ENCODE measurements at places on chromosomes 1 and 21.

GRCh38 chr21:15138490-15138889 is 73.7 kb upstream of the NRIP1 start:
- DNase-seq, result peak; percentile 71

- DNase-seq, result no peak
Measured at GRCh38 chr1:30818568-30819243, 61.1 kb upstream of the LAPTM5 start.

- DNase-seq, result no peak
Measured at GRCh38 chr1:92759361-92759760, 25.5 kb downstream of the EVI5 start.

DNA sequence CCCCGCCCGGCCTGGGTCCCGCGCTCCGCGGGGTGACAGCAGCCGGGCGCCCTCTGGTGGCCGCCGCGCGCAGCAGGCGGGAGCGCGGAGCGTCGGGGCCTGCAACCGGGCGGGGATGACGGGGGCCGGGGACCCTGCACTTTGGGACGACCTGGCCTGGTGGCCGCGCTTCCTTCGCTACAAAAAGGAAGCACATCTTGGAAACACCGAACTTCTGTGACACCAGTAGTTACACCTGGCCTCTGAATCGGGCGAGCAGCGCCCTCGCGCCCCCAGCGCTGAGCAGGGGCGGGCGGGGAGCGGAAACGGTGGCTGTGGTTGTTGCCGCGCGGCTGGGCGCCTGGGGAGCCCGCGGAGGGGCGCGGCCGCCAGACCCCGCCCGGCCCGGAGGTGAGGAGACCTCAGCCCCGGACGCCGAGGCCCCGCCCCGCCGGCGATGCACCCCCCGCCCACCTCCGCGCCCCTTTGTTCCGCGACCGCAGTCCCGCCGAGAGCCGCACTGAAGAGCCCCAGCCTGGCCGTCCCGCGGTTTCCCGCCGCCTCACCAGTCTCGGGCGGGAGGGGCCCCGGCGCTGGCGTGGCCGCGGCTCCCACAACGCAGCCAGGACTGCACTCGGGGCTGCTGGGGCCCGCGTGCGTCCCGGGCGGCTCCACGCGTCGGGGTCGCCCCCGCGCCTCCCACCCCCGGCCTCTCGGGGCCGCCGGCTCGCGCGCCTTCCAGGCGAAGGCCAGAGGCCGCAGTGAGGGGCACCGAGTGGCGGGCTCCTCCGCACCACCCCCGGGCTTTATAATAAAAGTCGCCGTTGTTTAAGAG is 59.3 kb downstream of the H3-3A start:
- DNase-seq, result peak; percentile 98

DNA sequence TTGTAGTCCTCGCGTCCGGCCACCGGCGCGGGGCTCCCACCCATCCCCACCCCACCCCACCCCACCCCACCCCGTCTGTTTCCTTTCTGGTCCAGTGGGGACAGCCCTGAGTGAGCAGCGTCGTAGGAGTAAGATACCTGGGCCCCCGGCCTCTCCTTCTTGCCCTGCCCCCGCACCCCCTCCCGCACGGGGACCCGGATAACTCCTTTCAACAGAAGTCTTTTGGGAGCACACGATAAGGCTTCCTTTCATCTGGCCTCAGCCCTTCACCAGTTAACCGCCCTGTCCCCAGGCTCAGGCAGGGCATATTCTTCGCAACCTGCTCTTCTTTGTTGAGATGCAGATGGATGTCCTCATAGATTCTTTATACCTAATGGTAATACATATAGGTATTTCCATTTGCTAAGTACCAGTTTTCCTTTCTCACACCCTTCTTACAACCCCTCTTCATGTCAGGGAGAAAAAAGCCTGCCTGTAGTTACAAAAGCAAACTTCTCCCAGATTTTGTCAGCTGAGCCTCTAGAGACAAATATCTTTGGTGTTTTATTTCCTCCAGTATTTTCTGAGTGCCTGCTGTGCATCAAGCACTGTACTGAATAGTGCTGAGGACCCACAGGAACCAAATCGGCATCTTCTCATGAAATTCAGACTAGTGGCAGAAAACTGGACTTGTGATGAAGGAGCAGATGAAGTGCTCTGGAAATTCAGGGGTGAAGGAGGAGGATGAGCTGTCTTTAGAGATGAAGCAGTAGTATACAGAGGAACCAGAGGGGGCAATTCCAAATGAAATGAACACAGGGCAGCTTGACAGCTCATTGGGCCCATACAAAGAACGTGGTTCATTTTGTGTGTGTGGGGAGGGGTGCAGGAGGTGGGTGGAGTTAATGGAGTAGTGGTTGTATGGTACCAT is 33.6 kb downstream of the SLC2A1 start:
- peak; percentile 43 for DNase-seq

- DNase-seq, result no peak
Measured at GRCh38 chr1:87336623-87337067, 8.0 kb downstream of the LMO4 start.

DNA sequence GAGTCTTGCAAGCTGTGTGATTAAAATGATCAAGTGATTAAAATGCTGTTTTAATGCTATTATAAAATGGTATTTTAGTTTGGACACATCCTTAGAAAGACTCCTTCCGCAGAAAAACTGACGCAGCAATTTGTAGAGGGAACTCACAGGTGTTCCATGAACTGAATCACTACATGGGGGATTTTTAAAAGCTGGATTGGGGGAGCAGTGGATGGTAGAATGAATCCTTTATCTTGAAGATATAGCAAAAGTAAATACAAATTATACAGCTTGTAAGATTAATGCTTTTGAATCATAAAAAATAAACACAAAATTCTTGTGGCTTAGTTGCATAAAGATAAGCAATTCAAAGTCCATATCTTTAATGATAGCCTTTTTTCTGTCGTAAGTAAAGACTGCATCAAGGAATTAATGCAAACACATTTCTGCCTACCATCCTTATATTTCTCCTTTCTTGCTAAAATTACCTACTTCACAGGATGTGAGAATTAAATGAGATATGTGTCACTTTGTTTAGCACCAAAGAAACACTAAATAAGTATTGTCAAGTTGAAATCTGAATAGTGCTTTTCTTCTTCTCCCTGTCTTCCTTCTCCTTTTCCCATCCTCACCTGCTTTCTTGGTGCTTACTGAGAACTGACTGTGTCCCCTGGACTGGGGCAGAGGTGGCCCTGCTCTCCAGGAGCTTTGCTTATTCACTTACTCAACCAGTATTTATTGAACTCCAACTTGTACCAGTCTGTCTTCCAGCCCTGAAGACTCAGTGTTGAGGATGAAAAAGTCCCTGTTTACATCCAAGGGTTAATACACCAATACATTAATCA is 61.5 kb upstream of the F3 start:
- DNase-seq, result no peak

DNA sequence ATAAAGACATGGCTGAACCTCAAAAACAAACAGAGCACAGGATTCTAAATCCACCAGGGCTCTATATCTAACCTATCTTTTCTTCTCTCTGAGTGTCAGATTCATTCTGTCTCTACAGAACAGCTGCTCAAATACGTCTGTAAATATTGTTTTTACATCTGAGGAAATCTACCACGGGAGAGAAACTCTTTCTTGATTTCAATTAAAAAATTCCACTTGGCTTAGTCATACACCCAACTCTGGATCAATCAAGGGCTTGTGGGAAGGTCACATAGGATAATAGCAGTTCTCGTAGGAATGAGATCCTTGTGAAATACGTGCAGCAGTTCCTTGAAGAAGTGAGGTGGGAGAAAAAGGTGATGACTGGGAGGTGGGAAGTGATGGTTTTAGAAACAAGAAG is 1355.7 kb upstream of the ADGRL2 start:
- DNase-seq, result no peak

DNA sequence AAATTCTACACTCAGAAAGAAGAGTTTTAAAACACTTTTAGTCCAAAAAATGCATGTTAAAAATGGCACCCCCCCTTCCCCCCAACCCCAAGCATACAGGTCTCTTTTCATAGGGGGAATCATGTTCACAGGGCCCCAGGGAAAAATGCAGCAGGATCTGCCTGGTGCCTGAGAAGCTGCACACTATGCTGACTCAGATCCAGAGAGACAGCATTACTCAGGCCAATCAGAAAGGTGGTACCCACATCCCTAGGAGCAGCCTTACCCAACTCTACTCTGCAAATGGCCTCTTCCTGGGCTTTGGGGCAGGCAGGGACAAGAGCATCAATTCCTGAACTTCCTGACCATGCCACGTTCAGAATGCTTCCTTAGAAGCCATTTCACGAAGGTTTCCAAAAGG is 119.0 kb downstream of the HIVEP3 start:
- no peak for DNase-seq

- DNase-seq, result no peak
Measured at GRCh38 chr1:35572296-35572695, 818 bp upstream of the TFAP2E start.

DNA sequence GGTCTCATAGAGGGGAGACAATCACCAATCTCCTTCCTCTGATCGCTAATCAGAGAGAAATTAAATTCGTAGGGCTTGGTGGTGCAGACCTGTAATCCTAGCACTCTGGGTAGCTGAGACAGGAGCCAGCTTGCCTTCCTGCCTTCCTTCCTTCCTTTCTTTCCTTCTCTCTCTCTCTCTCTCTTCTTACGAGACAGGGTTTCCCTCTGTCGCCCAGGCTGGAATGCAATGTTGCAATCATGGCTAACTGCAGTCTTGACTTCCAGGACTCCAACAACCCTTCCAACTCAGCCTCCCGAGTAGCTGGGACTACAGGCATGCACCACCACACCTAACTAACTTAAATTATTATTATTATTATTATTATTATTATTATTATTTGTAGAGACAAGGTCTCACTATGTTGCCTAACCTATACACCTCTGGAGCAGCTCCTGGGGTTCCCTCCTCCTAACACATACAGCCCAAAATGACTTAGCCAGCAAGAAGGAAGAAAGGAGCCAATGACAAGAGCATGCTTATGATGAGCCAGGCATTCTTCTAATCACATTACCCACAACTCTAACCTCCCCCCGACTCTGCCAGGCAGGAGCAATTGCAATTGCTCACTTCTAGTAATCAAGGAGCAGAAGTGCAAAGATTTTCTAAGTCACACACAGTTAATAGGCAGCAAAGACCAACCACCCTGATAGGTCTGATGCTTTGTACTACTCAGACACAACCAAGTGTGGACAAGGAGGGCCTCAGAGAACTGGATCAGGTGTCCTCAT is 105.4 kb upstream of the F3 start:
- no peak for DNase-seq

DNA sequence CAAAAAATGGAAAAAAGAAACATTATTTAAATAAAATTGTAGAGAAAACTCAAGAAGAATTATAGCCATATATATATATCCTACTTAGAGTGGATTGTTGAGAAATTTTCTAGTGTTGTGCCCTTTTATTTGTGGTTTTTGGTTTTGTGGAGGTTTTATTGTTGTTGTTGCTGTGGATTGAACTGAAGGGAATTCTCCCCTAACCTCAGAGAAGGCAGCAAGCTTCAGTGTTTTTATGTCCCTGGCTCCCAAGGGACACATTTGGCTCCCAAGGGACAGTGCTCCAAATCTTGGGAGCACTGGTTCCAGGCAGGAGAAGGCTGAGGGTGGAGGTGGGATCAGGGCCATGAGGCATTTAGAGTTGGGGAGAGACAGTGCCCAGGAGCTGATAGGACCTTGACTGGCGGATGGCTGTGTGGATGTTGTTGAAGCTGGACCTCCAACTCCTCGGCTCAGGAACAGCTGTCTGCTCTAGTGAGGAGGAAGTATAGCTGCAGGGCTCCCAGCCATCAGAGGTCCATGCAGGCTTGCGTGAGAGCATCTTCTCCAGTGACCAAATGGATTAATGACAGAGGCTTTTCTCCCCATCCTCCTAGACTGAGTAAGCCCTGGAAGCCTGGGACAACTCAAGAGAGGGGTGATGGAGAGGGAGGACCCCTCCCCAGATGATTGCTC is 100.5 kb downstream of the TEX35 start:
- DNase-seq, result no peak

DNA sequence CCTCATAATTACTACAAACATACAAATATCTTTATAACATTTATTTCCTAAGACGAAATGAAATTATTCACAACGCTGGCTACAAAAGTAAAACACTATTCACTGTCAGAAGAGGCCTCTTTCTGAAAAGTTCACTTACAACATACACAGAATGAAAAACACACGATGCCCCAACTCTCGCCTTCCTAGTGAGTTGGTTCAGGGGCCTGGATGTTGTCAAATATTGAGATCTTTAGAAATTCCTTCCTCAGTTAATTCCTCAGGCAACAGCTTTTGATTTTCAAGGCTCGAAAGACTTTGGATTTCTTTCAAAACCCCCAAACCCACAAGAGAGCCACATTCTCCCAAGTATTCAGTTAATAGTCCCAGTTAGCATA is 14.2 kb upstream of the KCNE1 start:
- no peak for DNase-seq

- DNase-seq, result no peak
Measured at GRCh38 chr1:14639291-14640050, 41.0 kb downstream of the KAZN start.

GRCh38 chr21:28429161-28429560 is 563.5 kb downstream of the LTN1 start:
- no peak for DNase-seq

GRCh38 chr1:24315391-24315790 is 3.8 kb upstream of the GRHL3 start:
- no peak for DNase-seq

GRCh38 chr1:197619008-197619640 is 156.2 kb downstream of the DENND1B start:
- no peak for DNase-seq

- no peak for DNase-seq
Measured at GRCh38 chr1:157035121-157035520, 10.4 kb downstream of the ARHGEF11 start.

- no peak for DNase-seq
Measured at GRCh38 chr21:24042687-24043086, 1564.6 kb downstream of the MRPL39 start.

- DNase-seq, result no peak
Measured at GRCh38 chr1:150005606-150006005, 4.9 kb downstream of the OTUD7B start.

DNA sequence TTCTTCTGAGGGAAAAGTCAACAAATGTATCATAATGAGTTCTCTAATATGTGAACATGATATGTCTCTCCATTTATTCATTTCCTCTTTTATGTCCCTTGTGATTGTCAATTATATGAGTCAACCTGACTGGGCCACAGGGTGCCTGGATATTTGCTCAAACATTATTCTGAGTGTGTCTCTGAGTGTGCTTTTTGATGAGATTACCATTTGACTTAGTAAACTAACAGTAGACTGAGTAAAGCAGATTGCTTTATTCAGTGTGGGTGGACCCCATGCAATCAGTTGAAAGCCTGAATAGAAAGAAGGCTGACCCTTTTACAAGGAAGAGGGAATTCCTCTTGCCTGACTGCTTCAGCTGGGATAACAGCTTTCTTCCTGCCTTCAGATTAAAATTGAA is 142.6 kb downstream of the SLC35F3 start:
- no peak for DNase-seq

GRCh38 chr1:113123737-113124136 is 50.7 kb downstream of the LRIG2 start:
- DNase-seq, result no peak

- DNase-seq, result peak; percentile 94
Measured at GRCh38 chr1:205335692-205336091, 14.1 kb upstream of the NUAK2 start.

DNA sequence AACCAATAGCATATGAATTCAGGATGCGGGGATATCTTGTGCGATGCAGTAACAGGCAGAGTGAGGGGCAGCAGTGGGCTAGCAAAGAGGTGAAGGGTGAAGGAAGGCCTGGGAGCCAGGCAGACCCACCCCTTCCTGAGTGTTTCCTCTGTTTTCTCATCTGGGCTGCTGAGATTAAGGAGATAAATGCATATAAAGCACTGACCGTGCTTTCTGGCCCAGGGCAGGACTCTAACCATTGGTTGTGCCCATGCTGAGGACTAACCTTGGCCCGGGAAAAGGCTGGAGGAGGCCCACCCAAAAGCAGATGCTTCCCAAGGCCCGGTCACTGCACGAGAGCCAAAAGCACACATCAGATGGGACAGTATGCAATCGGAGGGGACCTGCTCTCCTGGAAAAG is 87.6 kb downstream of the PSMG1 start:
- no peak for DNase-seq

All from D341Med (cell line).